ENCODE measurements at places on chromosomes 3 and 15.

GRCh38 chr3:5110337-5110736 lies 11.8 kb upstream of the ARL8B start:
- no peak for DNase-seq

GRCh38 chr3:40846451-40846850 lies 321.7 kb downstream of the ZNF621 start:
- DNase-seq = no peak

- DNase-seq = no peak
These were observed 14.1 kb downstream of the ACKR2 start for GRCh38 chr3:42823351-42823750.

DNA sequence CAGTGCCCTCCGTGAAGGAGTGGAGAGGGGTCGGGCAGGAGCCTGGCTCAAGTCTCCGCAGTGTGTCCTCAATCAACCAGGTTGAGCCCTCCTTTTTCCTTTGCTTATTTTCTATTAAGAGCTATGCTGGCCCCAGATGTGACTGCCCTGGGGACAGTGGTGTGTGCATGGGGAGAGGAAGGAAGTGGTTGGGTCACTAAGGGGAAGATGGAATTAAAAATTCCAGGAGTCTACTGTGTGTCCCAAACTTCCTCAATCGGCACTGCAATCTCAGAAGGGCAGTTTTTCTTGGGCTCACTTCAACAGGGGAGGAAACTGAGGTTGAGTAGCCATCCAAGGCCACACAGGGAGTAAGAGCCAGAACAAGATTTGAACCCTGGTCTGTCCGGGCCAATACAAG lies 13.7 kb upstream of the GRIP2 start:
- no peak for DNase-seq

GRCh38 chr15:48385031-48385830 lies 54.0 kb downstream of the DUT start:
- DNase-seq = no peak

DNA sequence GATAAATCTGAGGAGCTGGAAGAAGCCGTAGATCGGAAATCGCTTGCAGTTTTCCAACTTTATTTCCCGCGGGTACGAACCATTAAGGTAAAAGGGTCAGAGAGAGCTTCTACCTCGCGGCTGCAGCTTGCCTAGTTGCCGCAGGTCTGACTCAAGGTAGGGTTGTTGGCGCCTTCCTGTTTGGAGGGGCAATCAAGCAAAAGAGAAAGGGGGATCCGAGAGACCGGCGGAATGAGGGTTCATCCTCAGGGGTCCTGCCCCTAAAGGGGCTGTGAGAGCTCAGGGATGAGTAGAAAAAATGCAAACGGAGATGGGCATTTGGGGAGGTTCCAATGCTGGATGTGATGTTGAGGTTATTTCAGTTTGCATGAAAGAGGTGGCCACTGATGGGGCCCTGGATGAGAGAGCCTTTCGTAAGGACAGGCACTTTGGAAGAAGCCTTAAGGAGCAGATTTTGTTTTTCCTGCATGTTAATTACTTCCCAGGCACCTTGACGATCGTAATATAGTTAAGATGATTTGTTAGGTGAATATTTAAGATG lies 265.4 kb downstream of the CGGBP1 start:
- DNase-seq = no peak

GRCh38 chr3:126501736-126502135 lies 15.8 kb downstream of the UROC1 start:
- DNase-seq = no peak

DNA sequence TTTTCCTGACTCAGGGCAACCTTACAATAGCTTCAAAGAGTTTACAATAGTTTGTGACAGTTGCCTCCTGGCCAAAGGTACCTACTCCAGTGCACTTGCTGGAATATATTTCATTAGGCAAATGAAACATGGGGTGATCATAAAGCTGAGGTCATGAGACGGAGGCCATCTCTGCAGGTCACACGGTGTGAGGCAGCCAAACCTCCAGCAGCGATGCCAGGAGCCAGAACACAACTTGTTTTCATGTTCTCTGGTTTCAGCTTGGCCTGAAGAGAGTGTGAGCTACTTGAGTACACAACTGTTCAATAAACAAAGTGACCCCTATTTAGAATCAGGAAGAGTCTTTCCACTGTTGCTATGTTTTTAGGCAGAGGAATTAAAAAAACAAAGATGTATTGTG lies 42.7 kb upstream of the PYGO1 start:
- DNase-seq = no peak

Data from activated CD4-positive, alpha-beta T cell treated with anti-CD3 and anti-CD28 coated beads, Interleukin-2, amount 10 ng/mL, durations not matched to agents 7 days and 5 days (primary cell).